ENCODE measurements at places on chromosomes 4 and X.

DNA sequence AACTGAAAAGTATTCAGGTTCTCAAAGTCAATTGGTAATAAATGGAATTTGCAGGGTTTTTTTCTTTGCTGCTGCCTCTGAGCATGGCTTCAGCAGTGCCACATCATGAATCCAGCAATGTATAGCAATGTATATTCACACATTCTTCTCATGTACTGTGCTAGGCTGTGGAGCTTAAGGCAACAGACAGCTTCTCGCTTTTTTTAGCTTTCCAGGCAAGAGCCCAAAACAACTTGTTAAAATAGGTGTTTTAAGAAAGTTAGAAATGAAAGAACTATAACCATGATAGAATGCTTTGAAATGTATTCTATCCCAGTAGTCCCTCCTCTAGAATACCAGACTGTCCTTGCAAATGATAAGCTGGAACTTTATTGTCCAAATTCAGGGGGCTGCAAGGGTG, 30.4 kb downstream of the SMIM43 start:
- no peak for DNase-seq

DNA sequence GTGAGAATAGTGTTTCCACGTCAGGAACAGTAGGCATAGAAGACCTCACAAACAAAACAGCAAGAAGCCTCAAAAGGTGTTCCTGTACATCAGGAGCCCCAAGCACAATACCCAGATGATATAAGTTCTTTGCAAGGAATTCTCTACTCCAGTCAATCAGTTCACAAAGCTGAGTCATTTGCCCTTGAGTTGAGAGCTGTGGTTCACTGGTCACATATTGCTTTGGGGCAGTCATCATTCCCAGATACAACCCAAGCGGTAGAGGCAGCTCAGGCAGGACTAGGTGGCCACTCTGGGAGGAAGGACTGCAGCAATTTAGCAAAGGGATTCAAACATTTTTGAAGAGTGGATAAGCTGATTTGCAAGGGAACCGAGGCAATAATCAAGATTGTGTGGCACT, 551.5 kb upstream of the ZFP42 start:
- no peak for DNase-seq

DNA sequence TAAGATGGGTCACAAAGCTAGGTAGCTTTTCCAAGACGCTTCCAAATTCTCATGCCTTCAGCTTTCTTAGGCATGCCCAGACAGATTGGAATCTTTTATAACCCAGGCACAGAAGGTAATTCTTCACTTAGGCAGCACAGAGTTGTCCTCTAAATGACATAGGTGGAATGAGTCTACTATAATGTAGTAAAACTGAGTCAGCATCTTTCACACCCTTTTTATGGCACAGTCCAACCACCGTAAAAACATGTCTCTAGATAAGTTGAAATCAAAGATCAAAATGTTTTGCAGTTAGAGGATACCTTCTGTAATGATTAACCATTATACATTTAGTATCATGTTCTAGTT, 128.4 kb upstream of the FAT1 start:
- DNase-seq: no peak

DNA sequence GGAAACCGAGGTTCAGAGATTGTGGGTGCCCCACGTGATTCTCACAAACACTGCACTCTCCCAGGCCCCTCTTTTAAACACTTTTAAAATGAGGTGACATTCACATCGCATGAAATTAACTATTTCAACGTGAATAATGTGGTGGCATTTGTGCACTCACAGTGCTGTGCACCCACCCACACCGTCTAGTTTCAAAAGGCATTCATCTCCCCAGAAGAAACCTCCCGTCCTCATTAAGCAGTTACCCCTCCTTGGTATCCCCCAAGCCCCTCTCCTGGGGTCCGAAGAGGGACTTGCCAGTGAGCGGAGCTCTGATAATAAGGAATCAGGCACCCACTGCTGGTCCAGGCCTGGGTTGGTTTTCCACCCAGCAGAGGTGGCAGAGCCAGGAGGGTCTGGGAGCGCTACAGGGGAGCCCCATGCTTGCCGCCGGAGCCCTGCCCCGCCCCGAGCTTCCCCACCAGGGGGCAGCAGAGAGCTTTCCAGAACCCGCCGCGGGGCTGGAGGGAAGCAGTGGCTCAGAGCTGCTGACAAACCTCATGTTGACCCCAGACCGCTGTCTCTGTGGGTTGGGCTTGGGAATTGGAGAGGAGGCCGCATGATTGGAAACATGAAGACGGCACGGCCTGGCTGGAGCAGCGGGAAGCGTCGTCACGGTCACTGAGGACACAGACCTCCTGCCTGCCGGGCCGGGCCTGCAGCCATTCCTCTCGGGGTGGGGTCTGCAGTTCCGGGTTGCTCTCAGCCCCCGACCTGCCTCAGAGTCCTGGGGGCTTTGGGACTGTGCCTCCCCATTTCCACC, 27.5 kb upstream of the HTRA3 start:
- DNase-seq: no peak

- DNase-seq: no peak
Measured at GRCh38 chrX:111410590-111411078, 1.4 kb downstream of the DCX start.

- DNase-seq: no peak
Measured at GRCh38 chrX:39830414-39830813, 267.3 kb downstream of the BCOR start.

DNA sequence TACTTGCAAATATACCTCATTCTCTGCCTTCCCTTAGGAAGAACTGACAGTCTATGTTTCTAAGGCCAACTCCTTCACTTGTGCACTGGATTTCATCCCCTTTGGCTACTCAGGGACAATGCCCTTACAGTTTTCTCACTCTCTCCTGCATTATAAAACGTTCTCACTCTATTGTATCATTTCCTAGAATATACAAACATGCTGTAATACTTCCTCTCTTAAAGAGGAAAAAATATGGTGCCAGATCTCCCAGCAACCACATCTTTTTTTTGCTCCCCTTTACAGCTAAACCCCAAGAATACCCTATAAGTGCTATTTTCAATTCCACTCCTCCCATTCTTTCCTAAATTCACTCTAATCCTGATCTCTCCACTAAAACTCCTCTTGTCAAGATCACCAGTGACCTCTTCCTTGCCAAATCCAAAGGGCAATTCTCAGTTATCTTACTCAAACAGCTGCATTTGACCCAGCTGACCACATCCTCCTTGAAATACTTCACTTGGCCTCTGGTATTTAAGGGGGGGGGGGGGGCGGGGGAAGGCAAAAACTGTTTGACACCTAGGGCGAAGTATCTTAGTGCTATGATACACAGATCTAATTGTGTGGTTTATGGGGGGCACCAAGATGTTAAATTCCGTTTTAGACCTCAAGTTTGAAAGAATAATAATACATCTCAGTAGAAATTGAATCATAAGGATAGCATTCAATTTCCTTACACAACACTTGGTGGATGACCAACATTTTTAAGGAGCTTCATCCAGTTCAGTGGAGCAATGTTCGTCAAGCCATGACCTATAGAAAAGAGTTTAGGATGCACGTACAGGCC, 1.6 kb downstream of the RCHY1 start:
- DNase-seq: no peak

Measured in DMS153 (cell line).